ENCODE measurements at places on chromosomes 5 and 9.

DNA sequence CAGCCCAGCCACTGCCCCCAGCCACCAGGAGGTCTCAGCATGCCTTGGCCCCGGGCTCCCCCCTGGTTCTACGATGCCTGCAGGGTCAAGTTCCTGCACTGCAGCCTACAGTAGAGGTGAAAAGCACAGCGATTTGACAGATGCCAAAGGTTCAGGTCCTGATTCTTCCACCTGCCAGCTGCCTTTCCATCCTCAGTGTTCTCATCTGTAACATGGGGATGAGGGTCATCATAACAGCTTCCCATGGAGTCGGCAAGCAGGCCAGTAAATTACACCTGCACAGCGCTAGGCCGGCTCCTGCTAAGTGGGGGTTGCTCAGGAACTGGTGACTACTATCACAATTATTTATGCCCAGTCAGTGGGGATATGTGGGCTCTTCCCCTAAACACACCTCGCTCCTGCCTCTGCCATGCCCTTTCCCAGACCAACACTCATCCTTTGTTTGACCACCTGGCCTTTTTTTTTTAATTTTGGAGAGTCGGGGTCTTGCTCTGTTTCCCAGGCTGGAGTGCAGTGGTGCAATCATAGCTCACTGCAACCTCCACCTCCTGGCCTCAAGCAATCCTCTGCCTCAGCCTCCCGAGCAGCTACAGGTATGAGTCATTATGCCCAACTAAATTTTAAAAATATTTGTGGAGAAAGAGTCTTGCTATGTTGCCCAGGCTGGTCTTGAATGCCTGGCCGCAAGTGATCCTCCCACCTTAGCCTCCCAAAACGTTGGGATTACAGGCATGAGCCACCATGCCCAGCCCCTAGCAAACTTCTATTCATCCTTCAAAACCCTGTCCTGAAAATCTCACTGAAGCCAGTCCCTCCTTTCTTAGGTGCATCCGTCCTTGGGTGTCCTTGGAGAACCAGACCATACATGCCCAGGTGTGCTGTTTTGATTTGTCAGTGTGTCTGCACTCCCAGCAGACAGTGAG, 6.4 kb downstream of the ENG start:
- DNase-seq, result no peak

DNA sequence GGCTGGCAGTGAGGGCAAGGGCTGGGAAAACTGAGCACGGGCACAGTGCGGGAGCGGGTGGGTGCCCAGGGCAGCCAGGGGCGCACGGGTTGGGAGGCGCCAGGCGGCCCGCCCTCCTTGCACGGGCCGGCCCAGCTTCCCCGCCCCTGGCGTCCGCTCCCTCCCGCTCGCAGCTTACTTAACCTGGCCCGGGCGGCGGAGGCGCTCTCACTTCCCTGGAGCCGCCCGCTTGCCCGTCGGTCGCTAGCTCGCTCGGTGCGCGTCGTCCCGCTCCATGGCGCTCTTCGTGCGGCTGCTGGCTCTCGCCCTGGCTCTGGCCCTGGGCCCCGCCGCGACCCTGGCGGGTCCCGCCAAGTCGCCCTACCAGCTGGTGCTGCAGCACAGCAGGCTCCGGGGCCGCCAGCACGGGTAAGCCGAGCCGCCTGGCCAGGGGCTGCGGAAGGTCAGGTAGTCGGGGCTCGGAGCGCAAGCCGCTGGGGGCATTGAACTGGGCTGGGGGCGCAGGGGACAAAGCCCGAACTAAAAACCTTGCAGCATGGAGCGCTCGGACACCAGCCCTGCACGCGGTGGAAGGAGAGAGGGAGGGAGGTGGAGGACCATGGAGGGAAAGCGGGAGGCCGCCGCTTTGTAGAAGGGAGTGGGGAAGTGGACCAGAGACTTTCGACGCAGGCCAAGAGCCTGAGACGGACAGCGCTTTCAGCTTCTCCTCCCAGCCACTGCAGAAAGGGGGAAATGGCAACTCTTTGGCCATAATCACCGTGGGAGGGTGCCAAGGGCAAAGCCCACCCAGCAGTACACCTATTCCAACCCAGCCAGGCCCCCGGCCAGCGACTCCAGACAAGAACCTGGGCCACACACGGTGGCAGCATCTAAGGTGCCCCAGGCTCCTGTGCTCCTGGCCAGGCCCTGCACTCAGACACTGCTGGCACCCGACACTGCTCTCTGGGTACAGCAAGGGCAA, at the start of gene TGFBI:
TGFBI (plus strand) TSS at position 207 of the 961 bp plus-strand sequence; CDS start at position 275, 68 bp downstream.
- no peak for DNase-seq

- no peak for DNase-seq
Observed at GRCh38 chr9:16708656-16709435, 161.6 kb downstream of the BNC2 start.

DNA sequence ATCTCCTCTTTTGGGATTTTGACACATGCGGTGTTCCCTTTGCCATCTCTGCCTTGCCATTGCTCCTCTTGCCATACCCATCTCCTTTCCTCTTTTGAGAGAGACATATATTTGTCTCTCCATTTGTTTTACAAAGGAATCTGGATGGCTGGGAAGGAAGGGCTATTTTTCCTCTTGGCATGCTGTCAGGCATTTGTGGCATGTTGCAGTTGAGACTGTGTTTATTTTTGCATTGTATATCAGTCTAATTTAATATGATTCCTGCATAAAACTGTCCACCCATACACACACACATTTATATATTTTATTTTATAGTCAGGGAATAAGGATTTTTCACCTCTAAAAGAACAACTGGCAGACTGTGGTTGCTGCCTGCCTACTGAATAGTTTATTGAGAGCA, 1105.8 kb upstream of the SEMA6A start:
- no peak for DNase-seq

- no peak for DNase-seq
Observed at GRCh38 chr9:135586601-135587109, 25.1 kb downstream of the PAEP start.

DNA sequence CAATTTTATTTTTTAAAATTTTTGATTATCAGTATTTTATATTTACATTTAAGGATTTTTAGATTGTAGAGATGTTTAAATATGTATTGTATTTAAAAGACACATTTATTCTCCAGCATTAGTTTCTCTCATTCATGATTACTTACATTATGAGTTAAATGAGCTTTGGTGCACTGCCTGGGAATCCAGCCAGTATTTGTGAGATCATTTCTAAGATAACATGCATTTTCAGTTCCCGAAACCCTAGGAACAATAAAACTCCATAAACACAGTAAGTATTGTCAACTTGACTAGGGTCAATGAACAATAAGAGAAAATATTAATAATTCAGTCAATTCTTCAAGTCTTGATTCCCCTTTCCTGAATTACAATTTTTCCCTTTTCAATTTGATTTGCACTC, 403.3 kb downstream of the PLK2 start:
- no peak for DNase-seq

GRCh38 chr9:4640027-4640426, 22.1 kb upstream of the PLPP6 start:
- no peak for DNase-seq

- DNase-seq, result no peak
Observed at GRCh38 chr5:38524022-38524421, 32.4 kb downstream of the LIFR start.

DNA sequence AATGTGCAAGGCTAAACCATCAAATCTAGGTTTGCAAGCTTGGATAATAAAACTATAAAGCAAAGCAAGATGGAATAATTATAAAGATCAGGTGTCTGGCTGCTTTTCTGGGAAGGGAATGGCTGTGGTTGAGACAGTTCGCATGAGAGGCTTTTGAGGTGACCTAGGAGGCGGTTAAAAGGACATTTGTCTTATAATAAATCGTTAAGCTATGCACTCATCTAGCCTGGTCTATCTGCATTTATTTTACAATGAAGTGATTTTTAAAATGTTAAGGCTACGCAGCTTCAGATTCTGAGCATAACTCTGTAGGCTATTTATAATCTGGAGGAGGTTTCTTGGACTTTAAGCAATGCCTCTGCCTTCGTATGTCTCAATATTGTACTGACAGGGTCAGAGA, 29.4 kb upstream of the MAN2A1 start:
- DNase-seq, result no peak

DNA sequence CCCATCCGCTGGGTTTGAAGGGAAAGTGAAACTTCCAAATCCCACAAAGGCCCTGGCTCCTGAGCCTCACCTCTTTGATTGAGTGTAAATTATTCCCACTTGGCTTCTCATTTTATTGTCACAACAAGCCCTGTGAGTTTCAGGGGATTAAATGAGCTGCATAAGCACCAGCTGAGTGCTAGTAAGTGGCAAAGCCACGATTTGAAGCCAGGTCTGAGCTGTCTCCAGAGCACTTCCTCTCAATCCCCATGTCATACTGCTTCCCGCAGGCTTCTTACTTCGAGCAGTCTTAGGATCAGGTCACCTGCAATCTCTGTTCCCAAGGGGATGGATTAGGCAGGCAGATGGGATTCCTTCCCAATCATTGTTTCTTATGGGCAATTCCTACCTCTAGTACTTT, 18.0 kb downstream of the RPS14 start:
- no peak for DNase-seq

GRCh38 chr9:31823365-31823764, 561.1 kb upstream of the ACO1 start:
- DNase-seq, result no peak

DNA sequence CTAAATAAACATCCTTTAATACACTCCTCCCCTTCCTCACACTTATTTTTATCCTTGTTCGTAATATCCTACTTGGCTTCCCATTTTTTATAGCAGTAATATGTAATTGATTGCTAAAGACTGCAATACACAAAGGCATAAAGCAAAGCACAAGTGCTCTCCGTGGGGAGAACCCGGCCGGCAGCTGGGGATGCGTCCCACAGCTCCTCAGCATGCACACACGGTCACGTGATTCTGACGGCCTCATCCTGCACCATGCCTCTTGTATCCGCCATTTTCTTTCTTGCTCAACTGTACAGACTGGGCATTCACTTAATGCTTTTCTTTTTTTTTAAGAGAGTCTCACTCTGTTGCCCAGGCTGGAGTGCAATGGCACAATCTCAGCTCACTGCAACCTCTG, 2.8 kb downstream of the BRD3OS start:
- no peak for DNase-seq

- DNase-seq, result no peak
Observed at GRCh38 chr9:114434878-114435311, 47.1 kb upstream of the AKNA start.

DNA sequence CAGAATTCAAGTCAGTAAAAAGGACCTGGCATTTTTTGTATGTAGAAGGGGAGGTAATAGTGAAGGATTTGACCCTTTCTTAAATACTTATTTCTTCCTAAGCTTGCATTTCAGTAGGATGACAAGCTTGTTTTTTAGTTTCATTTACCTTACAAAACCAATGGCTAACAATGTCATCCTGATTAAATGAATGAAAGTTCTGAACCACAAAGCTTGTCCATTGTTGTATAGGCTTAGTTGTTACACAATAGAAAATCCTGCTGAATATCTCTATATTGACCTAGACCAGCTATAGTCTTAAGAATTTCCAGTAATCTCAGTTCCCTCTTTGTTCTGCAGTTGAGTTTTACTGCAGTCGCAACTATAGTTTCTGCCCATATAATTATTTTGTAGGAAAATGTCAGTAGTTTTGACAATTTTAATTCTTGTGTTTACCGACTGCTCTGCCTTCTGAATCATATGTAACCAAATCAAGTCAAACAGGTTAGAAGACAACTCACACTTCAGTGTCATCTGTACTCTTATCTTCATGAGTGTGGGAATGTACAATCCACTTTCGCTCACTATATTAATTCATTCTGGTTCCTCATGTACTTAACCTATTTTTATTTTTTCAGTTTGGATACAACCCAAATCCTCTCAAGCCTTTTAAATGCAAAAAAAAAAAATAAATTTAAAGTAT, 195.7 kb downstream of the CD180 start:
- DNase-seq, result no peak

All from stimulated activated CD4-positive, alpha-beta T cell treated with anti-CD3 and anti-CD28 coated beads, Interleukin-1b, Interleukin-23, amount 100 ng/mL, for 1 hour (primary cell).